ENCODE measurements at places on chromosomes 3 and 15.

- no peak for DNase-seq
Measured at GRCh38 chr15:88061452-88061851, 195.1 kb downstream of the NTRK3 start.

GRCh38 chr3:134312072-134312872, 61.6 kb upstream of the RYK start:
- peak; percentile 84 for DNase-seq

DNA sequence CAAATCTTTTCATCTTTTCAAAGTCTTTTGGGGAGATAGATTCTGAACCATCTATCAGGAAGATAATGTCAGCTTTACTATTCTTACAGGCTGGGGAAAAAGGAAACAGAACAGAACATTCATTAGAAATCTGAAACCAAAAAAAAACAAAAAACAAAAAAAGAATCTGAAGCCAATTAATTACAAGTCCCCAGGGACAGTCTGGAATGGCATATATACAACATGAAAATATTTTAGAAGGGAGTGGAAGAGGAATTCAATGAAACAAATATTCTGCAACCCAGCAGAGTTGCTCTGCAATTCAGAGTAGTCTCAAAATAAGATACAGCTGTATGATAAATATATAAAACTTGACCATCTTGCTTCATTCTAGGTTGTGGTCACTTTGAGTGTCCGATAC, 41.7 kb upstream of the CAPN7 start:
- DNase-seq = no peak

GRCh38 chr15:97963779-97964178, 3.3 kb downstream of the ARRDC4 start:
- DNase-seq = no peak

- DNase-seq = no peak
Measured at GRCh38 chr3:4898454-4899313, 80.6 kb upstream of the BHLHE40 start.

- no peak for DNase-seq
Measured at GRCh38 chr3:53670721-53671120, 175.5 kb downstream of the CHDH start.

- DNase-seq = no peak
Measured at GRCh38 chr3:173502983-173503568, 105.5 kb downstream of the NLGN1 start.

DNA sequence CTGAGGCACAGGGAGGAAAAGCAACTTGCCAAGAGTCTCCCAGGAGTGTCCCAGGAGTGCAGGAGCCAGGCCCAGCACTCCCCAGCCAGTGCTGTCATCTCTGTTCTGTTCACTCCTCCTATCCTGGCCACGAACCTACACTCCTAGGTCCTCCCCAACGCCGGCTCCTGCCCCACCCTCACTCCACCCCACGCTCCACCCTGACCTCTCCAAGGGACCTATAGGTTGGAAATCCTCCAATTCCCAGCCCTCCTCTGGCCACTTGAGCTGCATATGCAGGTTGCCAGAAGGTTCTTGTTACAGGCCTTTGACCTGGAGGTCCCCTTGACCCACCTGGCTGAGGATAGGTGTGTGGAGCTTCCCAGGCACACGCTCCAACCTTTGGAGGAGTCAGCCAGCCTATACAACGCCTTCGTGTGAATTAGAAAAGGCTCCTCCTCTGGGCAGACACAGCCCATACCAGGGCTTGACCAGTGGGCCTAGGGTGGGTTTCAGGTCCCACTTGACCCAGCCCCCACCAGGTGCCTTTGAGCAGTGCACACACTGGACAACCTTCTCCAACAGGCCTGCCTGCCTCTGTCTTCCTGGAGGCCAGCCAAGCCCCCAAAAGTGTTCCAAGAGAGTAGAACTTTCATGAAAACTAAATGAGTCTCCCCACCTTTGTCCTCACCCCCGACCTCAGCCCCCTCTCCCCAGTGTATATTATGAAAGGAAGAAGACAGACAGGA, 167.2 kb upstream of the TLE3 start:
- no peak for DNase-seq

- no peak for DNase-seq
Measured at GRCh38 chr15:67548862-67549651, 6.6 kb downstream of the MAP2K5 start.

DNA sequence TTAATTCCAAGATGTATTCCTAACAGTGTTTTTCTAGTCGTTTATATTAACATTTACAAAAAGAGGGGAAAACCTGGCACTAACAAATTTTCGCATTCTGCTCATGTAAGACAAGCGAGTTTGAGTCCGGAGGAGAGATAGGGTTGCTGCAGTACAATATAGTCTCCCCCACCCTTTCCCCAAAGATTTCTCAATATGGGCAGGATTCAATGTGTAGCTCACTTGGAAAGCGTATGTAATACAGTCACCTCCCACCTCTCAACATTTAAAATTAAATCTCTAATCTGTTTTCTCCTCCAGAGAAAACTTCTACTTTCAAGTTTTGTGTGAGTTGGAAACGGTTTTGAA, 57.9 kb downstream of the CMSS1 start:
- no peak for DNase-seq

DNA sequence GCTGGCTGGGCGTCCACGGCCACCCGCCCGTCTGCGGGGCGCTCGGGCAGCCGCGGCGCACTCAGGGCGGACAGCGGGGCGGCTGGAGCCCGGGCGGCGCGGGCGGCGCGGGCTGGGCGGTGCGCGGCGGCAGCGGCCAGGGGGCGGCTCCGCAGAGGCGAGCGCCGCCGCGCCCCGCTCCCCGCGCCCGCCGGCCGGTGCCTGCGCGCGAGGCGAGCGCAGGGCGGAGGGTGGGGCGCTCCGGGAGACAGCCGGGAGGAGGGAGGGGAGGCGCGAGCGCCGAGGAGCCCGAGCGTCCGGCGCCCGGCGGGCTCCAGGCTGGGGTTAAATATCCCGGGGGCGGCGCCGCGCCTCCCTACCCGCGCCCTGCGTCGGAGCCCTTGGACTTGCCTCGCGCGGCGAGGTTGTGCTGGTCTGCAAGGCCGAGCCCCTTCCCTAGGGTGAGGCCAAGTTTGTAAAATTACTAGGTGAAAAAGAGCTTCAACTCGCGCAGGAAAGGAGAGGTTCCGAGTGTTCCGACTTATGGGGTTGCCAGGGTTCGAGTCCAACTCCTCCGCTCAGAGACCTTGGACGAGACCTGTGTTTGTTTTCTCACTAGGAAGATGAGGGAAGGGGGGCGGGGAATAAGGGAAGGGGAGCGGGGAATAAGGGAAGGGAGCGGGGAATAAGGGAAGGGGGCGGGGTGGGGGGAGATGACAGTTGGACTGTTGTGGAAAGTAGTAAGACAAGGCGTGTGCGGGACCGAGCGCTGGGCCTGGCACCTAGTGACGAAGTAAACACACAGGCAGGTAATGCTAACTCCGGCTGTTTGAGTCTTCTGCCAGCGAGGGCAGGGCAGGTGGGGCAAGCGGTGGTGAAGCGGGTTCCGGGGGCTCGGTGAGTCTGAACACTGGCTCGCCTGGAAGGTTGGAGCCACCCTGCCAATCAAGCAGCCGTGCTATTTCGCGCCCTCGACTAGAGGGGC, at the start of gene TNFAIP8L3:
Gene TNFAIP8L3 (minus strand): TSS at position 301 of the 964 bp plus-strand sequence. CDS start 311 bp downstream, outside the sequence.
- DNase-seq = no peak

DNA sequence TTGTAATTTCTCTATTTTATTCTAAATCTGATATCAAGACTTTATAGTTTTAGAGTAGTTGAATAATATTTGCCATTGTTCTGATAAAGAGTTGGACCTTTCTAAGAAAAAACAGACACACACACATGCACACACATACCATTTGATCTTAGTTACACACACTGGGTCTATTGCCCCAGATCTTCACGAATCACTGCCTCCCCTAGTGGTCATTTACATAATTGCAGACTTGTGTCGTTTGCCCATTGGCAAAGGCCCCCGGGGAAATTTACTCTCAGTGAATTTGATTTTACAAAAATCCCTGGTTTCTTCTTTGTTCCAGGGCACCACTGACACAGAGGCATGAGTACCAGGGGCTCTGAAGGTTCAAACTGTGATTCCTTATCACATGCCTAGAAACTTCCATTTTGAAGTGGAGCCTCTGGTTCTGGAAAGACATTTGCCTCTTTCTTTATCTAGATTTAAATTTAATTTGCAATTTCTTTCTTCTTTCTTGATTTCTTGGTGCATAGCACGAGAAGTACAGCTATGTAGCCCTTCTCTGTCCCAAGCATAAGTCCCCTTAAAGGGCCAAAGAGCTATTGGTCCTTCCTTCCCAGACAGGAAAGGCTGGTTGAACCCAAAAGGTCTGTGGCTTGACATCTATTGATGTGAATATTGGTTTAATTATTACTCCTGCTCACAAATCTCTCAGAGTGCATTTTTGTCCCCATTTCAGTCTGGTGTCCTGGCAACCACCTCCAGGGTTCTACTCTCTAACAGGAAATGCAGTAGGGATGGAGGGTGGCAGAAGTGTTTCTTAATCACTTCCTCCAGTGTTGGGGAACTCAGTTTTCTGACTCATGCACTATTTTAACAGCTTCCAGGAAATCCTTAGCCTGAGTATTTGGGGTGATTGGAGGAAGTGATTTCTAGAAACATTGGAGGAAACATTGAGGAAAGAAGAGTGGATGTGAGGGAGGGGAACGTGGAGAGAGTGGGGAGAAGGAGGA, 32.4 kb upstream of the SLC6A11 start:
- DNase-seq = no peak

GRCh38 chr3:105979961-105980360, 111.1 kb upstream of the CBLB start:
- peak; percentile 46 for DNase-seq

DNA sequence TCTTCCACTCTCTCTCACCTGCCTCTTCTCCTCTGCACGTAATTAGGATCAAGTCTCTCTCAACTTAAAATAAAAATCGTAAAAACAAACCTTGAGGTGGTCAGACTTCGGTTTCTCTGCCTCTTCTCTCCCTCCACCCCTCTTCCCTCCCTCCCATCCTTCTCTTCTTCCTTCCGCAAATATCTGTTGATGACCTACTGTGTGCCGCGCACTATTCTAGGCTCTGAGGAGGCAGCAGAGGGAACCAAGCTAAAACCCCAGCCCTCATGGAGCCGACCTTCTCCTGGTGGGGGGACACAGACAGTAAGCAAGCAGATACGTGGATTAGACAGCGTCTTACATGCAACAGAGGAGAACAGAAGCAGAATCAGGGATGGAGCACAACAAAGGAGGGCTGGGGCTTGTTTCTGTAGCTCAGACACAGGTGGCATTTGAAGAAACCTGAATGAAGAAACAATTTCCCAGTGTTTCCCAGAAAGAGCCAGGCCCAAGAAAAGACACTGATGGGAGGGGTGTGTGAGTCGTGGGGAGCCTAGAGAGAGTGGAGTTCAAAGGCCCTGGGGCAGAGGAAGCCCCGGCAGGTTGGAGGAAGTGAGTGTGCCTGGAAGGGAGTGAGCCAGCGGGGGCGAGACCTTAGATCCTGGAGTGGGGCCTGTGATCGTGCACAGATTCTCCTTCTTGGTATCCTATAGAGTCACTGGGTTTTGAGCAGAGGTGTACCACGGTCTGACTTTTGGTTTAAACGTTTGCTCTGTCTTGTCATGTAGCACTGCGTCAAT, 80.5 kb downstream of the TOP2B start:
- DNase-seq = no peak

DNA sequence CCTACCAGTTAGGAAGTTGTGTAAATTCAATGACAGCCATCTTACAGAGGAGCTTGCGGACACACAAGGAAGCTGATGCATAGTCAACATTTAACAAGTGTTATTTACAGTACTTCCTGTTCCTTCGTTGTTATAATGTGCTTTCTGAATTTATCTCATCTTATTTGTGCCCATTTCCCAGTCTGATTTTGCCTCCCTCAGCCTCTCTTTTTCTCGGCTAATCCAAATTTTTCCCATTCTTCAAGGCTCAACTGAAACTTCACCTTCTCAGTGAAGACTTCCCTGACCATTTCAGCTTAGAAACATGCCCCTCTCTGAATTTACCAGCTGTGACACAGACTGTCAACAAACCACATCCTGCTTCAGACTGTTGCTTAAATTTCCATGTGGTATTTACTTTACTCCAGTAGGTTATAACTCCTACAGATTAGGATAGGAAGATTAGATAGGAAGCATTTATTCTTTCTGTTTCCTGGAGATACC, 55.7 kb upstream of the CP start:
- DNase-seq = peak; percentile 58

GRCh38 chr15:74384881-74385643, 17.6 kb upstream of the CYP11A1 start:
- DNase-seq = no peak

GRCh38 chr15:32909431-32909830, 191.6 kb downstream of the GREM1 start:
- DNase-seq = peak; percentile 29

GRCh38 chr3:33883538-33883950, 85.1 kb downstream of the PDCD6IP start:
- DNase-seq = peak; percentile 26

GRCh38 chr3:133452641-133453319, 52.9 kb downstream of the BFSP2 start:
- no peak for DNase-seq

- DNase-seq = no peak
Measured at GRCh38 chr3:133520286-133520685, 53.2 kb upstream of the CDV3 start.

DNA sequence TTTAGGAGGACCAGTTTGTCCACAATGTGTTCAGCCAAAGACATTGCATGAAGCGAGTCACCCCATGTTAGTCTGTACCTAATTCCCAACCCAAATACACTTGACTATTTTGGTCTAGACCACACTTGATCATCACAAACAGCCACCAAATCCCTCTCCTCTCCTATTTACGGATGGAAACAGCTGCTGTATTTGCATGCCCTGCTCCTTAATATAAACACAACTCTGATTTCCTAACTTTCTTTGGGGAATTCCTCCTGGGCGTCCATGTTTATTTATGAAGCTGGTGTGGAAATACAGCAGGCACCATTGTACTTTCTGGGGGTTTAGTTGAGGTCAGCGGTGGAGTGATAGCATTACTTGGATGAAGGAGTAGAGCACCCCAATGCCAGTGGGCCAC, 235.2 kb downstream of the TLE3 start:
- no peak for DNase-seq

- DNase-seq = peak; percentile 33
Measured at GRCh38 chr3:13091898-13092611, 18.8 kb upstream of the IQSEC1 start.

GRCh38 chr3:59717679-59718205, 667.9 kb upstream of the CFAP20DC start:
- DNase-seq = no peak

- DNase-seq = no peak
Measured at GRCh38 chr3:130661140-130661891, 85.3 kb downstream of the PIK3R4 start.

GRCh38 chr15:48112242-48112641, 8.5 kb upstream of the SLC24A5 start:
- no peak for DNase-seq

DNA sequence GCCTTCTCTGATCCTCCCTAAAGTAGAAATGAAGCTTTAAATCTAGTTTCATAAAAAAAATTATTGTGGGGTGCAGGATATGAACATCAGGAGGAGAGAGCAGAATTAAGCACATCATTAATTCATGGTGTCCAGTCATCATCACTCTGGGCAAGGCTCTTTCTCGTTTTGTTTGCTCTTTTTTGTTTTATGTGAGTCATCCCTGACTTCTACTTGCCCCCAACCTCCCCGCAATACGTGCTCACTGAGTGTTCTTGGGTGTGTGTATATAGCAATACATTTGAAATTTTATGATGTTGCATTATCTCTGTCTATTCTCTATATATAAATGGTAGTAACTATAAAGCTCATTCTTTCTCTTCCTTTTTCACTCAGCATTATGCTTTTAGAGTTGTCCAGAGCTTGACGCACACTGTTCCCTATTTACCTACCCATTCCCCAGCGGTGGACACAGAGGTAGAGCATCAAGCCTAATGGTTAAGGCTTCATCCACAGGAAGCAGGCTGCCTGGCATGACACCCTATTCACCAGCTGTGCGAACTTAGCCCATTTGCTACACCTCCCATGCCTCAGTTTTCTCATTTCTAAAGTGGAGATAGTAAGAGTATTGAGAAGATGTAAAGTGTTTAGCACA, 72.3 kb downstream of the CD200R1L start:
- DNase-seq = no peak
